ENCODE measurements at places on chromosomes 6 and 20.

DNA sequence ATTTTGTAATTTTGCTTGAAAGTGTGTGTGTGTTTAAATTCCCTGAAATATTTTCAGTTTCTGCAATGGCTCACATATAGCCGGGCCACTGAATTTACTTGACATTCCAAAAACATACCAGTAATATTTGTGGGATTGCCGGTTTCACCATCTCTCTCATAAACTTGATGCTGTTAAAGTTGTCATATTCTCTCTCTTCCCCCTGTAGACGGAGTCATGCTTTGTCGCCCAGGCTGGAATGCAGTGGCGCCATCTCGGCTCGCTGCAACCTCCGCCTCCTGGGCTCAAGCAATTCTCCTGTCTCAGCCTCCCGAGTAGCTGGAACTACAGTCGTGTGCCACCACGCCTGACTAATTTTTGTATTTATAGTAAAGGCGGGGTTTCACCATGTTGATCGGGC lies 122.1 kb downstream of the TIAM2 start:
- DNase-seq: no peak

GRCh38 chr6:158837684-158838625 lies 18.8 kb upstream of the EZR start:
- DNase-seq: no peak

GRCh38 chr6:123053602-123054225 lies 57.7 kb downstream of the CLVS2 start:
- DNase-seq: no peak

GRCh38 chr20:19257865-19258264 lies 45.4 kb downstream of the SLC24A3 start:
- no peak for DNase-seq
